Stimulated activated CD4-positive, alpha-beta T cell treated with anti-CD3 and anti-CD28 coated beads, Interleukin-1b, Interleukin-23, amount 100 ng/mL, for 4 hours (primary cell): ENCODE measurements at places on chromosomes 5 and 9.

GRCh38 chr9:88979021-88979420, 12.2 kb upstream of the S1PR3 start:
- DNase-seq, result no peak

DNA sequence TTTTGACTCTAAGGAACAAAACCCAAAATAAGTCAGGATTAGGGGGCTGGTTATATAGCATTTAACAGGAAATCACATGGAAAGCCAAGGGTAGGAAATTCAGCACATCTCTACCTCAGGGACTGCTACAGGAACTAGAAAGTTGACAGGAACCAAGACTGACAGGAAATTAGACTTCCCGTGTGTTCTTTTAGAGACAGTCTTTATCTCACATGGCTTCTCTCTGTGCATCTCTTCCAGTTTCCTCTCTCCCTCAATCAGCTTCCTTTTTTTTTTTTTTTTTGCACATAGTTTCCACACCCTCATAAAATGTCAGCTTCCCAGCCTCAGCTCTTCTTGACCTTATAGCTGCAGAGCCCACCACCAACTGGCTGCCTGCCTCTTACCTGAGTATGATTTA, 4.8 kb downstream of the RECK start:
- no peak for DNase-seq

- DNase-seq, result no peak
Measured at GRCh38 chr9:124132671-124133147, 121.1 kb downstream of the LHX2 start.

DNA sequence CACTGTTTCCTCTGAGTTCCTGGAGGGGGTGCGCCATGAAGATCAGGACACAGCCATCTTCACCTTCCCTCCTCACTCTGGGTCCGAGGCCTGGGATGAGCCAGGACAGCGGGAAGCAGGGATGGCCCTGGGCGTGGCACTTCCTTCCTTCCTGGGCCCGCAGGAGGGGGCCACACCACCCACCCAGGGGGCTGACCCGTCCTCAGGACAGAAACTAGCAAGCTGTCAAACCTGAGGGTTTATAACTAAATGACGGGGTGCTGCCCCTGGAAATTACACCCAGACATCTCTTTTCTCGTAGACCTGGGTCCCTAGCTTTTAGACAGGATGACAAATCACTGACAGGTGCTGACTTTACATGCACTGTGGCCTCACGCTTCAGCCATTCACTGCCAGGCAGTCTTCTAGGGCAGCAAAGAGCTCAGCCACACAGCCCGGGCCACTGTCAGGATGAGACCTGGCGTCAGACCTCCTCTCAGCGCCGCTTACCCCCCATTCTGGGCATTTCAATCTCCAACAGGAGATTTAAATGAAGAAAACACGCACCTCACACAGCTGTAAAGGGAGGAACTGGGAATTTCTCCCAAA, 8.1 kb downstream of the FCN2 start:
- no peak for DNase-seq

GRCh38 chr5:178147406-178147805, 6.3 kb downstream of the NHP2 start:
- no peak for DNase-seq

- DNase-seq, result no peak
Measured at GRCh38 chr9:7105095-7105494, 347.3 kb downstream of the KDM4C start.

- DNase-seq, result no peak
Measured at GRCh38 chr5:90602681-90603080, 44.1 kb downstream of the ADGRV1 start.

GRCh38 chr9:82668689-82669199, 394.2 kb downstream of the RASEF start:
- DNase-seq, result no peak

- no peak for DNase-seq
Measured at GRCh38 chr5:106739127-106739526, 931.6 kb downstream of the EFNA5 start.

DNA sequence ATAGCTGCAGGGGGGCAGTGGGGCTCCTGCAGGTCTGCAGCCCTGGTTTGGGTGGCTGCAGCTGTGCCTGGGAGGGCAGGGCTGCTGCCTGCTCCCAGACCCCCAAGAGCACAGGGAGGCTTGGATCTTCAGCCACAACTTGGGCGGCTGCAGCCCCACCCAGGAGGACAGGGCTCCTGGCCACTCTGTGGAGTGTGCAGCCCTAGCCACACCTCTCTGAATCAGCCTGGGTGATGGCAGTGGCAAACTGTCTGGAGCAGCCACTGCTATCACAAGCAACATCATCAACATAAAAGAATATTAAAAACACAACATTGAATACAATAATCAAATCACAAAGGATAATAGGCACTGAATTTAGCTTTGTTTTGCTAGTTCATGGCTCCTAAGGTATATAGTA, 164.9 kb upstream of the SLC27A6 start:
- DNase-seq, result no peak

- no peak for DNase-seq
Measured at GRCh38 chr9:99171225-99172123, 50.3 kb downstream of the ALG2 start.

GRCh38 chr5:153212471-153212870, 278.0 kb upstream of the GRIA1 start:
- DNase-seq, result no peak

GRCh38 chr9:134014946-134015345, 10.3 kb upstream of the BRD3OS start:
- no peak for DNase-seq
